ENCODE measurements at places on chromosomes 2 and 18.

DNA sequence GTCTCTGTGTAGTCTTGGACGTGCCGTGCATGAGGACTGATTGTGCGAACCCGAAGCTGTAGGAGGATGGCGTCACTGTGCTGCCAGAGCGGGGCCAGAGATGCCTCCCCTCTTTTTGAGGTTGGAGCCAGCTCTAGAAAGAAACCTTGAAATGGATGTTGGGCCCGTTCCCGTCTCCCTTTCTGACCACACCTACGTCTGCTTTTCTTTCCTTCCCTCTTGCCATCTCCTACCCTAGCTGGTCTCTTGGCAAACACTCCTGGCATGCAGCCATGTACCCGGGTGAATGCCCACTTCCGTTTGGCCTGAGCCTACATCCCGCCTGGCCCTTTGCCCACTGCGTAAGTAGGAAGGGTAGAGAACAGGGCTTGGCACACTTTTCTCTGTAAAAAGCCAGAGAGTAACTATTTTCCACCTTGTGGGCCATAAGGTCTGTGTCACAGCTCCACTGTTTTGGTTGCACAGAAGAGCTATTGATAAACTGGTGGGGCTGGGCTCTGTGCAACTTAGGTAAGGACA, 37.4 kb downstream of the SH3BP4 start:
- no peak for DNase-seq

DNA sequence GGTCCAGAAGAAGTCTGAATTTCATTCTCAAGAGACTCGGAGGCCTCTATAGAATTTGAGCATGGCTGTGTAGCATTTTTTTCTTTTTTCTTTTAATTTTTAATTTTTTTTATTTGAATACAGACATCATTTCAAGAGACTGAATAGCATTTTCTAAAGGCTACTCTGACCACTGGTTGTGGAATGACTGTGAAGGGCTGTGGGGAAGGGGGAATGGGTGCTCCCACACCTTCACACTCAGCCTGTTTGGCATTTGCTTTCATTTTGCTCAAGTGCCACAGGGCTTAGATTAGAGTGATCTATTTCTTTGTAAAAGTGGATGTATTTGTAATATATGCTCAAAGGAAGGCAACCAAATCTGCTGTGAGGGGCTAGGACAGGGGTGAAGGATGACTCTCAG, 142.0 kb upstream of the SPOPL start:
- DNase-seq: no peak

DNA sequence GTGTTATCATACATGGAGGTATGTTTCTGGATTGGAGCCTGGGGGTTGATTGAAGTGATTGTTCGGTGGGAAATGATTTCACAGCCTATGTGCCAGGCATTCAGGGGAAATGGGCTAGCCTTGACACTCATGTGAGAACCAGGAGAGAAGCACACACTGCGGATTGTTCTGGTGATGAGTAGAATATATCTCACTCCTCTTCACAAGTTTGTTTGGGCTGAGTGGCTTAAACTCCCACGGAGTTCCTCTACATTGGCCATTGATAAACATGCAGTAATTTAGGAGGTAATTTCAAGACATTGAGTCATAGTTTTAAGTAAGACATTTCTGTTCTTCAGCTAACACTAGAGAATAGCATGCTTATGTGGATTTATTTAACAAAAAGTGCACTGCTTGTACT, 498.9 kb upstream of the NETO1 start:
- no peak for DNase-seq

DNA sequence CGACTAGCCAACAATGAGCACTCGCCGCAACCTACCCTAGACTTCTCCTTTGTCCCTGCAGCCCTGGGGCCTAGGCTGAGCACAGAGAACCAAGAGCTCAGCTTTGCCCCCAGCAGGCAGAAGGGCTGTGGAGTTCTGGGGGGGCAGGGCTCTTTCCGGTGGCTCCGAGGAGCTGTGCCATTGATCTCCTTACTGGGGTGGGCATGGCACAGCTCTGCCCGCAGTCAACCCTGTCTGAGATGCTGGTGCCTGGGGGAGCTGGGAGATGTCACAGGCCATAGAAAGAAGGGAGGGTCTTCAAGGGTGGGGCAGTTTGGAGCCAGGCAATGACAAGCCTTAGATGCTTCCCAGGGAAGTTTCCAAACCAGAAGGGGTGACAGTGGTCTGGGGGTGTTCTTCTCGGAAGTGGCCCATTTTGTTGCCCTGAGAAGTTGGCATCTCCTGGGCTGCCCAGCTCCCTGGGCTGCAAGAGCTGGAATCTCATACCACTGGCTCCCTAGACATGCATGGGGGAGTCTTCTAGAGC, 14.1 kb upstream of the GPR55 start:
- DNase-seq: no peak

- no peak for DNase-seq
Measured at GRCh38 chr2:10826026-10826425, 13.4 kb upstream of the PDIA6 start.

GRCh38 chr2:82852787-82853186, 1606.3 kb downstream of the SUCLG1 start:
- no peak for DNase-seq

GRCh38 chr2:231334981-231335380, 60.5 kb upstream of the B3GNT7 start:
- no peak for DNase-seq

DNA sequence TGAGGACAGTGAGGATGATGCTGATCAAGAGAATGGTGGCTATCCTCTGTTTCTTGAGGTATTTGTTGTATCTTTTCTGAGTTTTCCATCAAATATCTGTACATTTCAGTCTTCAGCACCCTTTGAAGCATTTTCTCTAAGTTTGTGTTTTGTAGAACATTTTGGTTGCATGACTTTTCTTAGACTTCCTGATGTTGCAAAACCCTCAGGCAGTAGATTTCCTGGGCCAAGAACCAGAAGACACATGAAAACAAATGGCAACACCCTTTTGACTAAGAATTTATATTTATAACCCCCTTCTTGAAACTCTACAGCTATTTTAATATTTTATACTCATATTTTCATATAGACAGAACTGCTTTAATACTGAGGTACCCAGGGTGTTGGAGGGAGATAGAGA, 16.2 kb downstream of the HNMT start:
- no peak for DNase-seq

DNA sequence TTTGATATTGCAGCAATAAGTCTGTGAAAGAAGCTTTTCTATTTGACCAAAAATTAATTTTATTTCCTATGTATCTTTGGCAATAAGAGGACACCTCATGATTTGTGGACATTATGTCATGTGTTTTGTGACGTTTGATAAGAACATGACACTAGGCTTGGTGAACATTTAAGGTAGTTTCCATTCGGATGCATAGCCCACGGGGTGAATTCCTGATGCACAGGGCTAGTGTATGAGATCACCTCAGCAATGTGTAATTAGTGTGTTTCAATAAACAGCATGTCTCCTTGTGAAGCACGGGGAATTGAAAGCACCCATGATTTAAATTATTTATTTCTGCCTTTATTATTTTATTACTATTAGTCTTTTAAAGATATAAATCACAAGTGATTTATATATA, 146.1 kb upstream of the LINC00305 start:
- no peak for DNase-seq

DNA sequence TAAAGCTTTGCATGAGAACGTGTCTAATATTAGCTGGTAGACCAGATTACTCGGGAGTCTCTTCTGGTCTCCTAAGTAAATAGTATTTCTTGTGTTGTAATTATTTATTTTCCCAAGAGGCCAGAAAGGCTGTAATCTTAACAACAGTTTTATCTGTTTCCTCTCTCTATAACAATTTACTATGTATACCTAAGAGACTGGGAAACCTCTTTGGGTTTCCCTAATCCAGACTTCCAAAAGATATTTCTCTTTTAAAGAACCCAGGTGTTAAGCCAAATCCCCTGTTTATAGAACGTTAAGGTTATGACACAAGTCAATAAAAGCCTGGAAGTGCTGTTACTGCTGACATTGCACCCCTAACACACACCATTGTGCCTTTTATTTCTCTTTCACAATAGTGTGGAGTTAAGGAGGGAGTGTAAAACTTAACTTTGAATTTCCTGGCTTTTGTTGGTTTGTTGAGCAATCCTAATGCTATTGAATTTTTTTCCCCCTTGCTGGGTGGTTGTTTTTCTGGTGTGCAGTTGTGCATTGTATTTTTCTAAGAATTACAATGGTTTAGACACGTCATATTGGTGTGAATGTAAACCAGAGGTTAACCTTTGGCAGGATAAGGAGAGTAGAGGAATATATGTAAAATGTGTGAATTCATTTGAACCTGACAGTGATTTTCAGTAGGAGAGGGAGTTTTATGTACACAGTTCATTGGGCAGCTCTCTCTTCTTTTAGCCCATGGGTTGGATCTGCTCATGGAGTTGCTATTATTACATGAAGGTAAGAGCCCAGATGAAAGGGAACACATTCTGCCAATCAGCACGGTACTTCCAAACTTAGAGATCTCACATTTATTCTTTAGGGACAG, 192.8 kb downstream of the MTX2 start:
- no peak for DNase-seq

DNA sequence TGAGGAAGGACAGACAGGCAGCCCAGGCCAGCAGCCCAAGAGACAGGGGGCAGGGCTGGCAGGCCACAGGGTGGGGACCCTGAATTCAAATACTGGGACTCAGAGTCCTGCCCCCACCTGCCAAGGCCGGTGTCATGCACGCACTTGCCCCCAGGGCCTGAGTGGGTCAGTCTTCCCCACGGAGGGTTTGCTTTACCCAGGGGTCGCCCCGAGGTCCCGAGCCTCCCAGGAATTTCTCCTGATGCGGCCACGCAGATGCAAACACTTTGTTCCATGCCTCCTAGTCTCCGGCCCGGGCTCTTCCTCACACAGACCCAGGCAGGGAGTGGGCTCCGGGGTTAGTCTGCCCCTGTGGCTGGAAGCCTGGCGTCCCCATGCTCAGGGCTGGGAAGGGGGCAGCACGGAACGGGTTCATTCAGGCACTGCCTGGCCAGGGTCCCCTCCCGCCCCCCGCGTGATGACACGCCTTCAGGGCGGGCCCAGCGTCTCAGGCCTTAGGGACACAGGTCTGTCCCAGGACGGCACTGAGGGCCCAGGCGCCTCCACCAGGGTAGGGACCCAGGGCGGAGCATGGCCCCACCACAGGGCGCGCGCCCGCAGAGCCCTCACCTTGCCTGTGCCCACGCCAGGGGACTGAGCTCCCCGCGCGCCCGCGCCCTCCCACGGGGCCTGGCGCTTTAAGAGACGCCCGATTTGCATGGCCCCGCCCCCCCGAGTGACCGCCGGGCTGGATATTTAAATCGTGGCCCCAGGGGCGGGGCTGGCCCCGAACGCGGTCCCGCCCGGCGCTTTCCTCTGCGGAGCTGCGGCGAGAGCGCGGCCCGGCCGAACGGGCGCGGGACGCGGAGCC, at the start of gene SNED1:
TSS of gene SNED1 (plus strand) at position 763 of the 850 bp plus-strand sequence. CDS start 220 bp downstream, outside the sequence.
- no peak for DNase-seq

DNA sequence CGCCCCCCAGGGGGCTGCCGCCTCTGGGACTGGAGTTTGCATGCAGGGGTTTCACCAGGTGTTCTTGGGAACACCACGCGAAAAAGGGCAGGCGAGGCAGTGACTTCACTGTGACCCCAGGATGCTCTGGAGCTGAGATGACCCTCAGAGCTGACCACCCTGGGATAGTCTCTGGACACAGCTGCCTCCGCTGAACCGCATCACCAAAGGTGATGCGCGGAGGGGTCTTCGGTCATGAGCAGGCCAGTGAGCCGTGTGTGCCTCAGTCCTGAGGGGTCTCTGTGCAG, 17.5 kb downstream of the GPR35 start:
- DNase-seq: no peak

GRCh38 chr2:180991820-180992219, 11.4 kb downstream of the UBE2E3 start:
- no peak for DNase-seq

DNA sequence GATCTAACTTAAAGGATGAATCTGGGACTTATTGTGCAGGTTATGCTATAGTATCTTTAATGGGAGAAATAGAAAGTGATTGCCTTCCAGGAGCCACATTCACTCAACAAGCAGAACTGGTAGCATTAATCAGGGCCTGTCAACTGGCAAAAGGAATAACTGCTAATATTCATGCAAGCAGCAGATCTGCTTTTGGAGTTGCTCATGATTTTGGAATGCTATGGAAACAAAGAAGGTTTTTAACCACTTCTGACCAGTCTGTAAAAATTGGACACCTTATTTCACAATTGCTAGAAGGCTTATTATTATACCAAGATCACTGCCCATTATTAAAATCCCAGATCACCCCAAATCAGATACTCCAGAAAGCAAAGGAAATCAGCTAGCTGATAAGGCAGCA, 200.4 kb downstream of the MREG start:
- DNase-seq: no peak

DNA sequence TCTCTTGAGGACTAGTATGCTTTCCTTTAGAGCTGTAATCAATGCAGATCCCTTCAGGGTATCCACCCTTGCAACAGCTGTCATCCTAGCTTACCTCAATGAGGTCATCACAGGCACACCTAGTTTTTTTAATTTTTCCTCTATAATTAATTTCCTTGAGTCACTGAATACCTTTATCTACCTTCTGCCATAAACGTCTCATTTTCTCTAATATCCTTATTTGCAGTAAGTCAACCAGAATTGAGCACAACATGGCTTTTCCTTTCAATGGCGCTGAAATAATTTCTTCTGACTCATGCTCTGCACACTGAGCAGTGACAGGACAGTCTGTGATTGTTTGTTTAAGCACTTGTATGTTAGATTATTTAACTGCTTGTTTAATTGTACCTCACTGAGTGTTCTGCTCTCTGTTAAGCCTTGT, 49.4 kb downstream of the ETAA1 start:
- DNase-seq: no peak

- DNase-seq: no peak
Measured at GRCh38 chr2:221254299-221254698, 317.8 kb downstream of the EPHA4 start.

DNA sequence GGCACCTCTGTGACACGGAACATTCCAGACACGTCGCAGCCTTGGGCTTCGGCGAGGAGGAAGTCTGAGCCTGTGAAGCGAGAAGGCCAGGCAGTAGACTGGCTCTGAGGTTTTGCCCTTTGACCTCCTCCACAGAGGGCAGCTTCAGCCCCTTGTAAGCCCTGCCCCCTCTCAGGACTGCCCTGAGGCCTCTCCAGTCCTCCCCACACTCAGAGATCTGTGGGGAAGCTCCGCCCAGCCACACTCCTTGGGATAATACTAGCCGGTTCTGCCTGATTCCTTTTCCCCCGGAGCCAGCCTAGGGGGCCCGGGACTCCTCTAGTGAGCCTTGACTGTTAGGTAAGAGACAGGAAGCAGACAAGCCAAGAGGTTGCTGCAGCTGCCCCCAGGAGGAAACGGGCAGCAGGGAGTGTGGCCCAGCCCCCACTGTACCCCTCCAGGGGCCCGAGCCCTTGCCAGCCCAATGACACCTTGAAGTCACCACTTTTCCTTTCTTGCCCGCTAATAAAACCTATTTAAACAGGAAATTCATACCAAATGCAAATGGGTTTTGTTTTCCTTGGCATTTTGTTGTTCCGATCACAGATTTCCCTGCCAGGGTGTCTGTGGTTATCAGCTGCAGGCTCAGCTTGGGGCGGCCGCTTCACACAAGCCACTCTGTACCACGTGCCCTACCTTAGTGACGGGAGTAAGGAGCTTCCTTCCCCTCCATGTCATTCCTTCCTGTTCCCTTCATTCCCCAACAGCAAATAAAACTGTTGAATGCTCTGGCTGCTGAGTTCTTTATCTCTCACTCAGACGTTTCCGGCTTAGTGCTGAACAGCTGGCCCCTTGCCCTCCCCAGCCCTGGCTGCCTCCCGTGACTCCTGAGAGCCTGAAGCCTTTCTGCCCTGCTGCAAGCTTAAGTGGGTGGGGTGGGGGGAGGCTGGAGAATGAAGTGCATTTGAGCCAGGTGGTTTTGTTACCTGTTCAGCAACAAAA, 124.7 kb downstream of the CABLES1 start:
- DNase-seq: no peak
